ENCODE measurements at places on chromosomes 5 and 9. TPM values are rescaled to one million over a fixed set of nuclear protein-coding genes. Genes with fewer than 3 reads are reported as not detected.

GRCh38 chr9:135165756-135166519 lies 78.5 kb downstream of the OLFM1 start:
- DNase-seq: no peak

GRCh38 chr5:158463938-158464337 lies 605.0 kb upstream of the CLINT1 start:
- DNase-seq: no peak

Gene BARHL1
- not detected for total RNA-seq

Gene TRIP13
- 3.9 TPM for total RNA-seq

Gene CKMT2
- 0.81 TPM for total RNA-seq
